ENCODE measurements at places on chromosomes 5 and 9.

DNA sequence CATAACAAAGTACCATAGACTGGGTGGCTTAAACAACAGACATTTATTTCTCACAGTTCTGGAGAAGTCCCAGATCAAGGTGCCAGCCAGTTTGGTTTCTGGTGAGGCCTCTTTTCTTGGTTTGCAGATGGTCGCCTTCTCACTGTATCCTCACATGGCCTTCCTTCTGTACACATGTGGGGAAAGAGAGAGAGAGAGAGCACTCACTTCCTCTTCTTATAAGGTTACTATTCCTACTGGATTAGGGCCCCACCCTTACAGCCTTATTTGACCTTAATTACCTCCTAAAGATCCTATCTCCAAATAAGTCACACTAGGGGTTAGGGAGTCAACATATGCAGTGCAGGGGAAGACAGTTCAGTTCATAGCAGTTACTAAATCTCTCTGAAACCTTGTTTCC lies 205.6 kb upstream of the GDNF start:
- DNase-seq: no peak

DNA sequence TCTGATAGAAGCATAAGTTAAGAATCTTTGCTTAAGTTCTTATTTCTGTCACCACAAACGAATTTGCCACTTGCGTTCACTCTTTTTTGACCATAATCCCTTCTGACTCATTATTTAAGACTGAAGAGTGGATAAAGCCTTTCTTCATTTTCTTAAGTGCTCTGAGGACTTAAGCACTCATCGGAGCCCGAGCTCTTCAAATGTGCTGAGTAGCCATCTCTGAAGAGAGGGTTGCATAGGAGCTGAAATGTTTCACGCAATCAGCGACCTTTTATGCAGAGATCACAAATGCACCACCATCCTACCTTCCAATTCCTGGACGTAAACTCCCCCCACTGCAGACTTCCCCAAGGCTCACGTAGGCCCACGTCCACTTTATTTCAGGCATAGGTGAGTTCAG lies 699.2 kb downstream of the IRX1 start:
- DNase-seq: no peak

- no peak for DNase-seq
Observed at GRCh38 chr5:150623152-150623877, 17.1 kb upstream of the SYNPO start.

DNA sequence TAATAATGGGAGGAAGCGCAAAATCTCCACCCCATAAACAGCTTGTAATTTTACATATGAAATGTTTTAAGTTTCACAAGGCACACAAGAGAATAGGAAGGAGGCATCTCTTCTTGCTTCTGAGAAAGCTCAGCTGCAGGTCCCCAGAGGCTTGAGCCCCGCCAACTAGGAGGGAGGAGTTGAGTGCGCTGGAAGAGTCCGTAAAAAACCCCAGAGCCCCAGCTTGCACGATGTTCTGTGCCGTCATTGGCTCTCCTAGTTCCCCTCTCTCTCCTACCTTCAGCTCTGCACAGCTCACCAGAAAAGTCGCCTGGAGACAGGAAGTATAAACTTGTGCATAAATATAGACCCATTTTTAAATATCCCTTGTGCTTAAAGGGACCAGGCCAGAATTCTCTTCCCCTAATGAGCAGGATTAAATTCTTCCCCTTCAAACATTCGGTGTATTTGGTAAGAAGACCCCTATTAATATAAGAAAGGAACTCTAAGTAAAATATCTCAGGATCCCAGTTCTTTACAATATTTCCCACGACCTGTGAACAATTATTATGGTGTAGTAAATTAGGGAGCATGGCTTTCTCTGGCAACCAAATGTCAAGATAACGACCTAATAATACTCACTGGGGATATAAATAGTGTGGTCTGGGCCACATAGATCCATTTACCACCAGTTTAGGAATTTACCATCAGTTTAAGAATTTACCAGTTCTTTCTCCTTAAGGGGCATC lies 13.7 kb downstream of the GLRX start:
- peak; percentile 85 for DNase-seq

- no peak for DNase-seq
Observed at GRCh38 chr9:124364141-124364540, 51.1 kb downstream of the PSMB7 start.

- DNase-seq: no peak
Observed at GRCh38 chr9:20526500-20527319, 95.6 kb downstream of the MLLT3 start.
